CD4-positive, alpha-beta T cell treated with Interleukin-15 for 4 hours (primary cell): ENCODE measurements at places on chromosomes 2 and 18.
A peak's percentile ranks its signal among the peaks of the same experiment; 100 is the strongest.

DNA sequence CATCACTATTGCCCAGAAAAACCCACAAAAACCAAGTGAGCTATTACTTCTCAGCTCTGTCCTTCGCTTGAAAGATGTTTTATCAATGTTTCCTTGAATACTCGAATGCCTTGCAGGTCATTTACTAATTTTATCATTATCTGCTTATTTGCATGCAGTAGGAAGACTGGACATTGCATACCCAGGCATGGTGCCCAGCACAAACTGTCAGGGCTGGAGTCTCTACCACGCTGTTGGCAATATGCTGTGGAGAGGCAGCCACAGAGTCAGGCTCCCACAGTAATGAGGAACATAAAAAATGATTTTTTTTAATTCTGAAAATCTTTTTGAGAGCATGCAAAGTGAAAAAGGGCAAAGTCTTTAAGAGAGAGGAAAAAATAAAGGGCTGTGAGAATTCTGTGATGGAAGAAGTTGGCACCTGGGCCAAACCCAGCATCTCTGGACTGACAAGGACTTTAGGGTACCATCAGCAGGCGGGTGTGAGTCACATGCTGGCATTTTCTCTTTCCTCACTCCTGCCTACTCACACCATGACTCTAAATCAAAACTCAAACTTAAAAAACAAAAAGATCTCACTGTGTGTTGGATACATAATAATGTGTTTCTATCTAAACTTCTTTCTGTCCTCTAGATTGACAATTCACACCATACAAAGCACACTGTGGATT, 709.8 kb upstream of the FANCL start:
- DNase-seq: no peak

- DNase-seq: no peak
Measured at GRCh38 chr18:48675912-48676311, 137.1 kb downstream of the CTIF start.

GRCh38 chr2:149346272-149346671, 15.9 kb downstream of the LYPD6 start:
- DNase-seq: no peak

DNA sequence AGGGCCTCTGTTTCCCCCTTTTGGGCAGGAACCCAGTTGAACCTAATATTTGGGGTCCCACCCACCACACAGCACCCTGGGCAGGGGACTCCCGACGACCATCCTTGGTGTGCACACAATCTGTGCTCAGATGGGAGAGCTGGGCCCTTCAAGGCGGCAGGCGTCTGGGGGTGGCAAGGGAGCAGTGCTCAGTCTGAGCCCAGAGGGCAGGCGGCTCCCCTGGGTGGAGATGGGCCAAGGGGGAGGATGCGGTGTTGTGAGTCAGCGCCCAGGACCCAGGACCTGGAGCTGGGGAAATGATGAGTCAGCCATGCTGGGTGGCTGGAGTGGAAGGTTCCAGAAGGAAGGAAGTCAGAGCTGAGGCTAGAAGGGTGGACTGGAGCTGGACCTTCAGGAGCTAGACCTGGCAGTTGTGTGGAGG, 3.8 kb downstream of the PROM2 start:
- DNase-seq: no peak

GRCh38 chr2:159684796-159685195, 27.5 kb upstream of the MARCHF7 start:
- DNase-seq: no peak

DNA sequence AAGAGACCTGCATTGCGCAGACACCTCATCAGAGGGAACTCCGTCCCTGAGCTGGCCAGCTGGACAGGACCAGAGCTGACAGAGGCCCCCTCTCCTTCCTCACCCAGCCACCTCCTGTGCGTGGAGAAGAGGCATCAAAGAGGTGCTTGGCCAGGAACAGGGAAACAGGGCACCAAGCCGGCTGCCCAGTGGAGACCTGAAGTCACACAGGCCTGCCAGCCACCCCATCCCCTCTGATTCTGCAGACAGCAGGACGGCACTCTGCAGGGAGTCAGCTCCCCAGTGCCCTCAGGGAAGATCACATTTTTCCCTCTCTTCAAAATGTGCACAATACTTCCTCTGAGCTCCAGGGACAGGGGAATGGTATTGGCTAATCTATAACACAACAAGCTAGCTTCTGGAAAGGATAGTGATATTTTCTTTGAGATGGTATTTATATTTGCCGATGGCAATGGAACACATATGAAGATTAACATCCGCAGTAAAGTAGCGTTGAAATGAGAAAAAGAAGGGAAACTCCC, 30.5 kb downstream of the SLC1A4 start:
- no peak for DNase-seq

GRCh38 chr18:50571606-50572005, 11.7 kb downstream of the MAPK4 start:
- no peak for DNase-seq

DNA sequence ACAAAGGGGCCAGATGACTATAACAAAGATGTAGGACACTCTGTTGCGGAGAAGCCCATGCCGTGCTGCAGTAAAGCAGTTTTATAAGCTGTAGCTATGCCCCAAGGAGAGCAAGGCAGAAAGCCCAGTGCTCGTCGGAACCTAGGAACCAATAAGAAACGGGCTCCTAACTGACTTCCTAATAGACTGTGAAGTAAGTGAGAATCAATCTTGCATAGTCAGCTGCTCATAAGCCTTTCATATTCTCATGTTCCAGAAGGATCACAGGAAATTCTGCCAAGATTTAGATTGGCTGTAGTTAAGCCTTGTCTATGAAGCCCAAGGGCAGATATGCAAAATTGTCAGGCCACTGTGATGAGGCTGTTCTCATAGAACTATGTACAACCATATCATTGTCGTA, 98.4 kb downstream of the RTTN start:
- DNase-seq: no peak

GRCh38 chr2:101415220-101415619, 27.9 kb upstream of the CREG2 start:
- no peak for DNase-seq

DNA sequence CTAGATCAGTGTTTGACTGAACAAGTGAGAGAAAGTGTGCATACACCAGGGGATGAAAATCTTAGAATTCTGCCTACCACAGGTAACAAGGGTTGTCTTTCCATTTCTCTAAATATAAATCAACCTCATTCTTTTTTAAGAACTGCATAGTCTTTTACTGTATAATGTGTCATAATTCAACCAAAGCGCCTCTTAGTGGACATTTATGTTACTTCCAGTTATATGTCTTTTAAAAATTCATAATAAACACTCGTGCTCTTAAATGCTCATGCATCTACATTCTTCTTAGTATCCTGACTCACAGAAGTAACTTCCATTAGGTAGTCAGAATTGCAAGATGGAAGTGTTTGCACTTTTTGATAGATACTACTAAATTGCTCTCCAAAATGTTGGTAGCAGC, 76.2 kb downstream of the CHRNA1 start:
- DNase-seq: peak; percentile 61

DNA sequence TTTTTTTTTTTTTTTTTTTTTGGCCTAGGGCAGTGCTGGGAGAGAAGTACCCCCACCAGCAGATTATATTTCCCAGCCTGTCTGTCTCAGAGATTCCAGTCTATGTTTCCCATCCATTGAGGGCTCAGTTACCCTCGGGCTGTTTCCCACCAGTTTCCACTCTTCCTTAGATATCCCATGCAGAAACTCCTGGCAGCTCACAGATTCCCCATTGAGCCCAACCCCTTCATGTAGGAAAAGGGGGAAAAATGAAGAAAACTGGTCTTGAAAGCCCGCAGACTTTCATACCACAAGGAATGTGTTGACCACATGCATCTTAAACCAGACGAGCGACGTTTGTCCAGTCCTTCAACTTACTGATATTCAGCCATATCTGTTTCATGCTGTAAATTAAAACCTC, 15.2 kb downstream of the ASXL3 start:
- no peak for DNase-seq

DNA sequence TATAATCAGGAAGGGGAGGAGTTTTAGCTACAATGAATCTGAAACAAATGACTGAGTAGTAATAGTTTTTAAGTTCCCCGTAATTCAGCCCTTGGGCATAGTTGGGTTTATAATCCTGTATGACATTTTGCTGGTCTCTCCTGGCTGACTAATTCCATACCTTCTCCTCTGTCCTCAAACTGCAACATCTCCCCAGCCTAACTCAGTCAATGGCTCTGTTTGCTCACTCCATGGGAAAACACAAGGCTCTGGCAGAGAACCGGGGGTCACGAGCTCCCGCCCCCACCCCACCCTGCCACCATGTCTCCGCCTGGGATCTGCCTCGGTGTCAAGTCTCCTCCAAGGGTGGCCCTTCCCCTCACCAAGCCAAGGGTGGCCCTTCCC, 168.6 kb downstream of the HDAC4 start:
- DNase-seq: no peak

DNA sequence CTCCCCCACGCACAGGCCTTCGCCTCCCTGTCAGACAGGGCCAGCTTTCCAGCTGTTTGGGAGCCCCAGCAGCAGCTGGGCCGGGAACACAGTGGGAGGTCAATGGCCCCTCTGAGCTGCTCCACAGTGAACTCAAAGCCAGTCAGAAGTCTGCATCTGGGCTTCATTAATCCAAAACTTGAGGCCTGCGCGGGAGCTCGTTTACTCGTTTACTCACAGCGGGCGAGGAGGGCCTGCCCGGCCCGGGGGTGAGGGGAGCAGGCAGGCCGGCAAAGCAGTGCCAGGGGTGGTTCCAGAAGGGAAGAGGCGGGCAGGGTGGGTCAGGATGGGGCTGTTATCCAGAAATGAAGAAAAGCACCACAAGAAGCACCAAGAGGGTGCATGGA, 36.8 kb upstream of the SEMA4C start:
- DNase-seq: no peak

DNA sequence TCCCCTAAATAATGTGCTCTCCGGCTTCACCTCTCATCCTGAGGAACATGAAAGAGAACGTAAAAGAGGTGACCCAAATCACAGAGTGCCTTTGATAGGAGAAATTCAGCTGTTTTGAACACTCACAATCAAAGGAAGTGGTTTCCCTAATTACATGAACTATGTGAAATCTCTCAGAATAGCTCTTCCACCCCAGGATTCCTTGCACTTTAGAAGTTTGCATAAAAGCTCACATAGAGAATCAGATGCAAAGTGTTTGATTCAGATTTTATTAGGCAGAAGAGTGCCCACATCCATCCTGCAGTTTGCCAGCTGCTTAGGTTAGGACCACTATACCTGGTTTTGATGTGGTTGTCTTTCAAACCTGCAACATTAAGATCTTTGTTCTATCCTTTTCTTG, 61.0 kb downstream of the MAP3K20 start:
- no peak for DNase-seq

GRCh38 chr2:119857742-119858141, 98.0 kb downstream of the PTPN4 start:
- no peak for DNase-seq

DNA sequence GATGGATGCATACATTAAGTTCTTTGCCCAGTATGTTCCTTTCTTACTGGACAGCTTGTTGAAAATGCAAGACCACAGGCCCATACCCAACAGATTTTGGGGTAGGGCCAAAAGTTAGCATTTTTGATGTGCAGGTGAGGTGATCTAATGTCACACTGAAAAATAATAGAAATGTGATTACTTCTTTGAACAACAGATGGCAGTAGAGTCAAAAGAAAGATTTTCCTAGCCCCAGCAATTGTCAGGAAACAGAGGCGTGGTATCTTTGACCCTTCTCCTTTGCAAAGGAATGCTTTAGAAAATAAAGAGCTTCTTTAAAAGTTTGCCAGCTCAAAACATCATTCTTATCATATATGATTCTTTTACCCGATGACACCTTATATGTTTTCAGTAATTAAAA, 343.6 kb upstream of the SYT4 start:
- no peak for DNase-seq

- no peak for DNase-seq
Measured at GRCh38 chr18:361941-362310, 94.1 kb upstream of the THOC1 start.

DNA sequence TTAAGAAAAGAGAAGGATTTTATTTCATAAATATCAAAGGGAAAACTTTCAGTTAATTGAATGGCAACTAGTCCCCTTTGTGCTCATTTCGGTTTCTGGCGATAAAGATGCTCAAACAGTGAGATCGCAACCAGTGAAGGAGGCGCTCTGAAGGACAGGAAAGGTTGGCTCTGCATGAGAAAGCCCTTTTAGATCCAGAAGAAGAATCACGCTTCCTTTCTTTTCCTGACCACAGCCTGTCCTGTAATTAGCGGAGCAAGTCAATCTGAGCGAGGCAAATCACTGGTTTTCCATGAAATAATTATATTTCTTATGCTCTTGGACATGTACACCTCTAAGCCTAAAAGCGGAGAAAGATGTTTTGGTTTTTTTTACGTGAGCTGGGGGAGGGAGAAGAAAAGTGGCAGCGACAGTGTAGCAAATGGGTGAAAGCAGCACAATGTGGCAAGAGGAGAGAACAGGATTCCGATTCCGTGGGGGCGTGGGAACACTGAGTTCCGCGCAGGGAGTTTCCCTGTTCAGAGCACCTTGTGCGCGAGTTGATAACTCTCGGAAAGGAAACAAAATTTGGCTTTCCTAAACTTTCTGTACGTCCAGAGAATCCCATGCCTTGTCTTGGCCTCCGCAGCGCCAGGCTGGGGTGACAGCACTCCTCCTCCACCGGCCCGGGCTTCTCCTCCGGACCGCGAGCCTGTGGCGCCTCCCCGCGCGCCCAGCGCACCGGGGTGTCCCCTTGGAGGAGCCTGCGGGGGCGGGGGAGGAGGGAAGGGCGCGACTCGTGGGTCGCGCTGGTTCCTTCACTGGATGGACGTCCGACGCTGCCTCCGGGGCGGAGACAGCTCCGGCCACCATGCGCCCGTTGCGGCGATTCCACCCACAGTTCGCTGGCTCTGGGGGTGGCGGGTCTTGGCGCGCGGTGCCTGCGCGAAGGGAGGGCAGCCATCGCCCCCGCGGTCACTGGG, 620 bp upstream of the SLC9A2 start:
- DNase-seq: no peak

GRCh38 chr2:21096458-21096857, 27.3 kb upstream of the TDRD15 start:
- DNase-seq: no peak

DNA sequence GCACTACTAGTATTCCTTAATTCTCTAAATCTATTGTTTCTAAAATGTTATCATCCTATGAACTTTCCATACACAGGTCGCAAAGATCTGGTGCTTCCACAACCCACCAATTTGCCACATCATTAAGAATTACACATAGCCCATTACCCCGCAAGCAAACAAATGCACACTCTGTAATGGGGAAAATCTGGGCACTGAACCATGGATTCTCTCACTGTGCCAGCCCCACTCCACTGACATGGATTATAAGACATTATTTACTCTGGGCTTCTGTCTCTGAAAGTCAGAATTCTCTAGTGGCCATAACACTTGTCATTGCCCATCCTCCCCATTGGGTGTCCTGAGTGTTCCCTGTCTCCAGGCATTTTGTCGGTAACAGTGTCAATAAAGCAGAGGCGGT, 537.1 kb downstream of the EPHA4 start:
- no peak for DNase-seq

GRCh38 chr2:197168705-197169104, 141.9 kb downstream of the ANKRD44 start:
- peak; percentile 62 for DNase-seq

GRCh38 chr2:26723991-26724750, 31.6 kb downstream of the KCNK3 start:
- no peak for DNase-seq

DNA sequence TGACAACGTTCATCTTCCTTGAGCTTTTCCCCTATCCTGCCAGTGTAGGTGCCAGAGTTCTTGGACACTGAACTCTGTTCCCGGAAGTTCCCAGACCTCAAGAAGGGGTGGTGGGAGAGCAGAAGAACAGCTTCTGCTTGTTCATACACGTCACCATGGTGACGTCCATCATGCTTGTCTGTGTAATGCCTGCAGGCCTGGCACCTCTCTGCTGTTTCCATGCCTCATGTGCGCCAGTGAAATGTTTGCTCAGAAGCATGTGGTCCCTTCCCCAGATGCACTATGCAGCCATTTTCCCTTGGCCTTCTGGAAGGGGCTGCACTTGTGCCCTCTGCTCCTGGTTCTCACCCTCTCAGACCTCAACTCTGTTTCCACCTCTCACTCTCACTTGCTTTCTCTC, 210.8 kb upstream of the NABP1 start:
- DNase-seq: no peak
